ENCODE measurements at places on chromosomes 3 and 15.
A peak's percentile ranks its signal among the peaks of the same experiment; 100 is the strongest.

DNA sequence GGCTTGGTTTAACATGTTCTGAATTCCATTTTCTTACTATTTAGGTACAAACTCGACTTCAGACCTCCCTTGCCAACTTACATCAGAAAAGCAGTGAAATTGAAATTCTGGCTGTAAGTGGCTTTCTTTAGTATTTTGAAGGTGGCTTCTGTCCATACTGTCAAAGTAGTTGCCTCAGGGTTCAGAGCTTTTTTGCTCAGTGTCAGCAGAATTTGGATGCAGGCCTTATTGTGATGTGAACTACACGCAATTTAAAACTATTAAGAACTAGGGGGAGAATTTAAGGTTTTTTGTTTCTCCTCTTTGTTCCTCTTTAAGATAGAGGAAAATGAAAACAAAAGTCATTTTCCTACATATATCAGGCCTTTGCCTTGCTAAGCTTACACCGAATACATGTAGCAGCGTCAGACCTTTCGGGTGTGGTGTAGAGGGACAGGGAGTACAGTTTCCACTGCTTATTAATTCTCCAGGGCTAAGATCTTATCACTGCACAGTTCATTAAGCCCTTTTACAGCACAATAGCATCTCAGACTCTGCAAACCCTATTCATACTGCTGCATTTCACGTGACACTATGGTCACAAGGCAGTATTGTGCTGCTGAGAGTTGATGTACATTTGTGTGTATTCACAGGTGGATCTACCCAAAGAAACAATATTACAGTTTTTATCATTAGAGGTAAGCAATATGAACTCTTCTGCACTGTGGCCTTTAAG is 6.7 kb downstream of the SRP14 start:
- no peak for DNase-seq

GRCh38 chr3:13296662-13297061 is 123.5 kb downstream of the NUP210 start:
- no peak for DNase-seq

- no peak for DNase-seq
Observed at GRCh38 chr3:194715022-194715800, 29.5 kb downstream of the FAM43A start.

DNA sequence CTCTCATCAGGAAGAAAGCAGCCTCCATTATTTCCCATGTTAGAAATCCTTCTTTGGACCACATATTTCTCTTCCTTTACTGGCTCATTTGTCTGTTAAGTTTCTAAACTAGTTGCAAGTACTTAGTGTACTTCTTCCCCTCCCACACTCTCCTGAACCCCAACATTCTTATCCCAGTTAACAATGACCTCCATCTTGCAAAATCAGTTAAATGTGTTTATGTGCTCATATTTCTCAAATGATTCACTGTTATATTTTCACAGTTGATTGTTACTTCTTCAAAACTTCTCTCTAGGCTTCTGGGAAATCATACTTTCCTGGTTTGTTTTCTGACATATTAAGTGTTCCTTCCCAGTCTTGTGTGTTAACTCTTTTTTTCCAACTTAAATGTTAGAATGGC is 856.9 kb downstream of the EPHA3 start:
- no peak for DNase-seq

DNA sequence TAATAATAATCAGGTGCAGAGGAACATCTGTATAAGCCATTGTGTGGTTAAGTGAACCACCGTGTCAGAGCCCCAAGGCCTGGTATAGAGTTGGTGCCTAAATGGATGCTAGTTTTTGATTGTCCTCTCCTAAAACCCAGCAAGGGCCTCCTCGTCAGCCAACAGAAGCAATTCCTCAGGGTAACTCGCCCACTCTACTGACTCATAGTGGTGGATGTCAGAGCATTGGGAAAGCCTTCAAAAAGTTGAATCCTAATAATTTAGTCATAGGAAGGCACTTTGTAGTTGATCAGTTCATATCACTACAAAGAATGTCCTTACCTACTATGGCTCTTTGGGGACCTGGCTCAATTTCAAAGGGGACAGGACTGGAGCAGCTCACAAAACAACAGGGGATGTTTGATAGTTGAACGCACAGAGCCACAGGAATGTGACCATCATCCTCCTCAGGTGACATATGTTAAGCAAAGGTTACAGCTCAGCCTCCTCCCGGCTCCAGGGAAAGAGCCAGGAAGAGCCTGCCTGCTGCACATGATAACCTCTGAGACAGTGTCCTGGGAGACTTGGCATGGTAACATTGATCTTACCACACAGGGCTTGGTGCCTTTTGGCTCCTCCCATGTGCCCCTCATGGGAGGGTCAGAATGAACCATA is 338.7 kb downstream of the CLSTN2 start:
- no peak for DNase-seq

GRCh38 chr15:72086920-72087648 is 30.9 kb downstream of the MYO9A start:
- no peak for DNase-seq

DNA sequence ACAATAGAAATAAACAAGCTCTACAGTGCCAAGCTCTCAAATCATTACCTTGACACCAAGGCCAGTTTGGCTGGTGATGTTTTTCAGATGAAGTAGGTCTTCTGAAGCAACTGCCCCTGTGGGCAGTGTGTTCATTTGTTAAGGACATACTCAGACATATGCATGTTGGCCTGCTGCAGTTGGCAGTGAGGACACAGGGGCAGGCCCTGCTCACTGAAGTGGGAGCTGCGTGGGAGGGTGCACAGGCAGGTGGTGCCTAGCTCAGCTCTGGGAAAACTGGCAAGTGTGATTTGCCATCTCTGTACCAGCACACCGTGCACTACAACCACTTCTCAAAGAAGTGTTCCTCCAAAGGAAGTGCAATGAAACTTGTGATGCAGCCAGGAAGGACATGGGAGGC is 28.5 kb upstream of the SNRK start:
- DNase-seq = no peak

DNA sequence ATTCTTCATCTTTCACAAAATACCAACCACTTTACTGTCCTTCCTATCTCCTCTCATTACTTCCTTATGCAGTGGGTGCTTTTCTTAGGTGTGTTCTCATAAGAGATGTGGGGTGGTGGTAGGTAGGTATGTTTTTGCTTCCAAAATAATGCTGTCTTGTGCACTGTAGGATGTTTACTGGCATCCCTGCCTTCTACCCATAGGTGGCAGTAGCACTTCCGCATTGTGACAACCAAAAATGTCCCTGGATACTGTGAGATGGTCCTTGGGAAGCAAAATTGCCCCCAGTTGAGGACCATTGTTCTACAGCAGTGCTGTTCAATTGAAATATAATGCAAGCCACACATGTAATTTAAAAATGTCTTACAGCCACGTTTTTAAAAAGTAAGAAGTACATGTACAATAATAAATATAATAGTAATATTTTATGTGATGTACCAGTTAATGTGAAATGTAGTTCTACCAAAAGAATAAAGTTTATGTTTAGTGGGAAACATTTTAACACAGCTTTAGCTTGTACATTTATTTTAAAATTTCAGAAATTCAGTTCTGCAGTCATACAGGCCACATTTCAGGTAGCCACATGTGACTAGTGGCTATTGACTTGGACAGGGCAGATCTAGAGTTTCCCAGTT is 75.2 kb downstream of the NEO1 start:
- DNase-seq = peak; percentile 8

Data from stimulated activated CD4-positive, alpha-beta T cell treated with anti-CD3 and anti-CD28 coated beads, Interleukin-12 subunit alpha, Interleukin-12 subunit beta, amount 100 ng/mL, for 24 hours (primary cell).